ENCODE measurements at places on chromosomes 3 and 15.

GRCh38 chr15:40479024-40479423 is 8.2 kb downstream of the CHST14 start:
- no peak for DNase-seq

DNA sequence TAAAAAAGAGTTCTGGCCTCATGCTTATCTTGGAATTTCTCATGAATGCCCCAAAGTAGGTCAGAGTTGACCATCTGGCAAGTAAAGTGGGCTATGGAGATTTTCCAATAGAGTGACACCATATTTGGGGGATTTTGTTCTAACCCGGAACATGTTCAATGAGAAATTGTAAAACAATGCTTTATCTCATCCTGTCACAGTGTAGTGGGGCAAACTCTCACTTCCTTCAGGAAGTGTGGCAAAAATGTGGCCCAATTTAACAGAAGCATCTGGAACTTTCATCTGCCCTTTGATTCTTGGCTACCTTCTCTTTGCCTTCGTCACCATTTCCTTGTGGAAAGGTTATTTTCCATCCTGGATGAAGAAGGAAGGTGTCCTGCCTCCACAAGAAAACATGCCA is 70.8 kb downstream of the ADAMTS9 start:
- no peak for DNase-seq

DNA sequence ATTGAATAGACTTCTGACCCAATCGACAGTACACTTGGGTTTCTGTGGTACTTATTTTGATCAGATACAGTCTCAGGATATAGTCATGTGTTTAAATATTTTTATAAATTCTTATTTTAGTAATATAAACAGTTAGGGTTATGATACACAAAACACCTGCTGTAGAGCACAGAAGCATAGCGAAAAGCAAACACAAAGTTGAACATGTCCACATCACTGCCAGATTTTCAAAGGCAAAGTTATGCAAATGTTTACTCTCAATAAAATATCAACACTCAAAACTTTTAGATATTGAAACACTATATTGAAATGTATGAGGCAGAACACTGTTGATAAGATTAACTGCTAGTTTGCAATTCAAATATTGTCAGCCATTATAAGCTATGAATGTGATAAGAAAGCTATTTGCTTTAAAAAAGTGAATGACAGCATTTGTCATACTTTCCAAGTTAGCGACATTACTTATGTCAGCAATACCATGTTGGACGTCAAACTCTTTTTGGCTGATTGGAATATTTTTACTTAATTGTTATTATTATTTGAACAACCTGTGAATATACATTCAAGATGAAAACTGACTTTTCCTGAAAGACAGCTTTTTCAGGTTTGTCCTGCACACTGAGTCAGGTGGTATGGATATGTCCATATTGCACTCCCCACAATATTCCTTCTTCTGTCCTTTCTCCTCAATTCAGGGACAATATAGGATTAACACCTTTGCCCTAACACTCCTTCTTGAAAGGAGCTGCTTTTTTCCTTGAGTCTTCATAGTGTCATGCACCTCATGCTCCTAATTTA is 367.1 kb downstream of the EPHA3 start:
- no peak for DNase-seq

GRCh38 chr3:120092474-120092873 is 1.8 kb downstream of the GSK3B start:
- DNase-seq = no peak

DNA sequence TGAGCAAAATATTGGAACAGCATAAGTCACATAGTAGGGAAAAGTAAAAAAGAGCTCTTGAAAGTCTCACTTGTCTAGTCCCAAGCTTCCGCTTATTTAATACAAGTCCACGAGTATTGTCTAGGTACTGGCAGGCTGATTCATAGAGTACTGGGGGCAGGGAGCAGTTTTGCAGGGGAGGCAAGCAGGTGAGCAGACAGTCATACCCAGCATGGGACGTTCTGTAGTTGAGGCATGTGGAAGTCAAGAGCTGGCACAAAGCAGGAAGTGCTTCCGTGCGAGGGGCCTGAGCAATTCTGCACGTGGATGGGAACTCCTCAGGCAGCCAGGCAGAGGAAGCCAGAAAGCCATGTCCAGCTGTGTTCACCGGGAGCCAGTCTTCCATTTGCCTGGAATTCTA is 287.6 kb downstream of the EPHB1 start:
- no peak for DNase-seq

GRCh38 chr15:38440353-38441129 is 13.4 kb upstream of the FAM98B start:
- peak; percentile 59 for DNase-seq

- DNase-seq = no peak
These were observed 28.8 kb downstream of the MECOM start for GRCh38 chr3:169634618-169635236.

DNA sequence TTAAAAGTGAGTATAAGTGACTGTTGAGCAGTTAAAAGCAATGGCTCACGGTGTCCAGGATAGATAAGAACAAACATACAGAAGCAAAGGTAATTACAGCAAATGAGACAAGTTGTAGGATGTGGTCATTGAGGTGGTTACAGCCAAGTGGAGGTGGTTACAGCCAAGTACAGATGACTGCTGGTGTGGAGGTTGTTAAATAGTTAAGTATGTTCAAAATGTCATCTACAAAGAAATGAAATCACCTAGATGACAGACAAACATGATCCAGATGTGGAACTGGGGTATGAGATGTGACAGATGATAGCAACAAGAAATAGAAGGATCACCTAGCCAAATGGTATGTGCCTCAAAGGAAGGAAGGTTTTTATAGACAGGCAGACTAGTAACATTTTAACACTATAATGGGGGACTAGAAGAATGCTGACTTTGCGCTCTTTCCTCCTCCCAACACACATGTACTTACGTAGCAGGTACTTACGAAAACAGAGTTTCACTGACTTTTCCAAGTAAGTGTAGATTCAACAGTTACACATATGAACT is 6.8 kb upstream of the ANKRD28 start:
- no peak for DNase-seq

DNA sequence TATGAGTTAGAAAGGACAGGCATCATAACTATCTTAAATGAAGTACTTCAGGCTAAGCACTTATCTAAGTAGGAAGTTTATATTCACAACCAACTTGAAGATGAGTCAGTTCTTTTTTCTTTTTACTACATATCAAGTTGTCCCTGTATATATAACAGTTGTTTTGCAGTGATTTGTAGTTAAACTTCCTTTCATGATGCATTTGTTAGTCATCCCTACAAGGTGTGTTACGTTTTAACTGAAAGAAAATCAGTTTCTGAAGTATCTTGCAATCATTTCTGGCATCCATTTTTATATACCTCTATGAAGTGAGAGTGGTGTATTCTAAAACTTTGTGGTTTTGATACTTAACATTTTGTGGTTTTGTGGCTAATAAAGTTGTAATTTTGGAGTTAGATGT is 46.1 kb downstream of the ZFAND6 start:
- no peak for DNase-seq

Data from stimulated activated CD4-positive, alpha-beta T cell treated with anti-CD3 and anti-CD28 coated beads, Interleukin-4, amount 100 ng/mL, for 24 hours (primary cell).